ENCODE measurements at places on chromosomes 11 and 22.

- DNase-seq: no peak
Observed at GRCh38 chr11:121012091-121012490, 11.8 kb upstream of the TBCEL start.

DNA sequence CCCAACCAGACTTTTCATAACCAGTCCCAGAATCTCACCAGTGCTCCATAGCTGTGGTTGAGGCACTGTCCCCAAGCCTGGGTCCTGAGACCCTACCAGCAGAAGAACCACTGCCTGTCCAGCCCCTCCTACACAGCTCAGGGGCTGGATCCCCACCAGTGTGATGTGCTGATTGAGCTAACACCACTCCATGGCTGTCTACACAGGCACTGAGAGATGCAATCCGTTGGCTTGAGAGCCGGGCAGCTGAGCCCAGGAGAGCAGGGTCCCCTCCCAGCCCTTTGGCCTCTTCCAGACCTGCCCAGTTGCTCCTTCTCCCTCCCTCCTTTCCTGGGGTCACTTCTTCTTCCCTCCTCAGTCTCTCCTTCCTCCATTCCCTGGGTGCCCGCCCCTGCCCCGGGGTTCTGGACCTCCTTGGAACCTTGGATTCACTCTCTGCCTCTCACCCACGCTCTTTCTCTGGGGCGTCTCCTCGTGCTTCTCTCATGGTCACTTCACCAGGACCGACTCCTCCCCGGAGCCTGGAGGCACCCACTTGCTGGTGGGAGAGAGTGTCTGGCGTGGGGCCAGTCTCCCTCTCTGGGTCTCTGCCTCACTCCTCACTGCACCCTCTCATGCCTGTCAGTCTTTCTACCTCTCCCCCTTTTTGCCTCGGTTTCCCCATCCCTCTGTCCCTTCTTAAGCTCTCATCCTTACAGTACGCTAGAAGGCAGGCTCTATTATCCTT, 706 bp upstream of the SCYL1 start:
- no peak for DNase-seq

- DNase-seq: no peak
Observed at GRCh38 chr11:85721191-85721590, 35.2 kb upstream of the CCDC89 start.

DNA sequence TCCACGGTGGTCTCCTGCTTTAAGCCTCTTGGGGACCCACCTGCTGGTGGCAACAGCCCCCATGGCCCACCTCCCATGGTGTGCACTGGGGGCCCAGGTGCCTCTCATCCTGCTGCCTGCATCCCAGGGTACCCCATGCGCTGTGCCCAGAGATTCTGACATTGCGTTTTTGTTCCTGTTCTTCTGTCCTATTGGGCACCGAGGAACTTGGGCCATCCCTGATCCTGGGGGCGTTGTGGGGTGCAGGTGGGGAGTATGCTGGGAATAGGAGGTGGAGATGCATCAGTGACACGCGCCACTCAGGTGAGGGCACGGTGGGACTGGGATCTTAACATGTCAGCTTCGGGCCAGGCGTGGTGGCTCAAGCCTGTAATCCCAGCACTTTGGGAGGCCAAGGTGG, 12.4 kb upstream of the NAP1L4 start:
- no peak for DNase-seq

GRCh38 chr11:66068154-66068821, 1.8 kb upstream of the PACS1 start:
- DNase-seq: peak; percentile 58

- no peak for DNase-seq
Observed at GRCh38 chr22:20022231-20022977, 1.5 kb downstream of the TANGO2 start.

DNA sequence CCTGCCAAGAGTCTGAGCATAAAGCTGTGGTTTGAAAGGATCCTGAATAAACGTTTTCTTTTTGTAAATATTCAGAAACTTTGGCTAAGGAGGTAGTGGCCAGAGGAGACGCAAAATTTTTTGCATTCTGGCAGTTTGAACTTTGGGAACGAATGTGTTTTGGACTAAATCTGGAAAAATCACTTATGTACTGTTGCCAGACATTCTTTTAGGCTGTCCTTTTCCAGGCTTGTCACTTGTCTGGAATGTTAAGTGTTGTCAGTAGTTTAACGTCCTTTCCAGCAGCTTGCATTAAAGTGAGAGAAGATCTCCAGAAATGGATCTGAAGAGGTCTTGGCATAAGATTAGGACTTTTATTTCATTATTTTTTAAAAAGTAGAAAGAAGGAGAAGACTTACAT, 18.5 kb downstream of the SPECC1L start:
- no peak for DNase-seq

GRCh38 chr11:93116641-93117441, 81.0 kb downstream of the SLC36A4 start:
- DNase-seq: no peak

- no peak for DNase-seq
Observed at GRCh38 chr22:29080106-29080975, 7.5 kb downstream of the KREMEN1 start.

DNA sequence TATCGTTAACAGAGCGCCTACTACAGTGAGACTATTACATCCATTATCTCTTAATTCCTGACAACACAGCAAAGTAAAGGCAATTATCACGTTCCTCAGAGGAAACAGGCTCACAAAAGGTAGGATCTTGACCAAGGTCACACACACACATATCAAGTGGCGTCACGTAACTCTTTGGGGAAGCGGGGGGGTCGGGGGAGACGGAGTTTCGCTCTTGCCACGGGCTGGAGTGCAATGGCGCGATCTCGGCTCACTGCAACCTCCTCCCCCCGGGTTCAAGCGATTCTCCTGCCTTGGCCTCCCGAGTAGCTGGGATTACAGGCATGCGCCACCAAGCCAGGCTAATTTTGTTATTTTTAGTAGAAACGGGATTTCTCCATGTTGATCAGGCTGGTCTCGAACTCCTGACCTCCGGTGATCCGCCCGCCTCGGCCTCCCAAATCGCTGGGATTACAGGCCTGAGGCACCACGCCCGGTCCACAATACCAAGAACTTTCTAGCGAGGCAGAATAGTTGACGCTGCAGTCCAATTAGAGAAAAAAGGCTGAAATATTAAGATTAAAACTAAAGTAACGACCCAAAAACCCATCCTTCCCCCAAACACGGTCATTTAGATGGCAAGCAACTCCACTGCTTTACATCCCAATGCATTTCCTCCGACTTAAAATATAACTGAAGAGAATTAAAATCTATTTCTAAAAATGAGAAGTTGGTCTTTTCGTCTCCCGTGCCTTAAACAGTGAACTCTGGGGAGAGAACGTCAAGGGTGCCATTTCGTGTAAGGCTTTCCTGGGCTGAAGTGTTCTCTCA, 1.2 kb downstream of the DDX17 start:
- DNase-seq: peak; percentile 43

GRCh38 chr11:119340335-119341221, at the start of gene C1QTNF5:
Gene C1QTNF5, minus strand, starts transcription at chr11:119340883. Its CDS starts 486 bp downstream, at chr11:119340397.
- no peak for DNase-seq

DNA sequence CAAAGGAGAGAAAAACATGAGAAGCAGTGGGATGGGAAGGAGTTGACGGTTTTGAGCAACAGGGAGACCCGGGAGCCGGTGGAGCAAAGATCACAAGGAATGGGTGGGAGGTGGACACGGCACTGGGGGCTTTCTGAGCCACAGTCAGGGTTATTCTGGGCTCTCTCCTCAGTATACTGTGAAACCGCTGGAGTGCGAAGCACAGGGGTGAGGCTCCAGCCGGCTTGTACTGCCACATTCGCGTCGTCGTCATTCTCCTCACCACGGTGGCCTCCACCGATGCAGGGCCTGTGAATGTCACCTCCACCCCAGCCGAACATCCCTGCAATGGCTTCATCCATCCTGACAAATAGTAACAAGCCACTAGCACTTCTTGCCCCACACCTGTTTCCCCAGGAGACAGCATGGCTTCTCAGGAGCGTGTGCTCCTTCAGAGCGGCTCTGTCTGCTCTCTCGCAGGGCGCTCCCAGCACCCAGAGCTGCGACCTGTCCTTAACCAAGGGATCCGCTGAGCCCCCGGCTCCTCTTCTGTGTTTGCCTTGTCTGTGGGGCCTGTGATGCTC, 1165.3 kb downstream of the TBC1D22A start:
- DNase-seq: no peak

GRCh38 chr11:20259506-20259905, 99.2 kb upstream of the DBX1 start:
- DNase-seq: no peak

- no peak for DNase-seq
Observed at GRCh38 chr11:62545437-62546243, 966 bp downstream of the AHNAK start.

- no peak for DNase-seq
Observed at GRCh38 chr22:49340406-49340805, 487.3 kb downstream of the BRD1 start.

- no peak for DNase-seq
Observed at GRCh38 chr11:10443152-10443551, 11.9 kb upstream of the AMPD3 start.

DNA sequence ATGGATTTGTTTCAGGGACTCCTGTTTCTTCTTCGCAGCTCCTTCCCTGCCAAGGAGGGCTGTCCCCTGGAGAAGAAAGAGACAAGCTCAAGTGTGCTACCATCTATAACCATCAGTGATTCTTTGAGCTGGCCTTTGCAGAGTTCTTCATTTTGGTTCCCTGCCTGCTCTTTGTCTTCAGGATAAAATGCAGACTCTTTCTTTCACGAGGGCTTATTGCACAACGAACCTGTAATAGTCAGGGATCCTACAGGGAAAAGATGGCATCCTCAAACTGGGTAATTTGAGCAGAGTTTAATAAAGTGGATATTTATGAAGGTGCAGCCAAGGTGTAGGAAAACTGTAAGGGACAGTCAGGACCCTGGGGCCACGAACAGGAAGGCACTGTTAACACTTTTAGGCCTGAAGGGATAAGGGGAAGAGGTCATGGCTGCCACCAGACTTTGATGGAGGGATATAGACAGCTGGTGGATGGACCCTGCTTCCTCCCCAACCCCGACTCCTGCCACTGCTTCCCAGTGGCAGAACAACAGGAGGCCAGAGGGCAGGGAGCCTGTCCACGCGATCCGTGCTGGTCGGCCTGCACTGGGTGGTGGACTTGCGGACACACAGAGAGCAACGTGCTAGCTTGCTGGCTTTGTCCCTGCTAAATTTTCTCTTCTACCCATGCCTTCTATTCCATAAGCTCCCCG, 767.0 kb downstream of the NTM start:
- DNase-seq: no peak

DNA sequence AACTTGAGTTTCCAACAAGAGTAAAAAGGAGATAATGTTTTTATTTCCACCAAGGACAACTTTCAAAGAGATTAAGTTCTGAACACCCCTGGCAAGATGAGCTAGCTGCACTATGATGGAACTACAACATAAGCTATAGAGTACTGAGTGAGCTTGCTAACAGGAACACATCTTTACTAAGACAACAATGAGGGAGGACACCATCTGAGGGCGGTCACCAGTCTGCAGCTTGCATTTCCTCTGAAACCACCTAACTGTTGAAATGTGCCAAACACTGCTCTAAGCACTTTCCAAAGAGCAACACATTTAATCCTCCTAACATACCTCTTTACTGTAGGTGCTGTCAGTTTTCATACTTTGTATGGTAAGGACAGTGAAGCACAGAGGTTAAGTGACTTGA, 68.4 kb downstream of the TCF20 start:
- DNase-seq: no peak

DNA sequence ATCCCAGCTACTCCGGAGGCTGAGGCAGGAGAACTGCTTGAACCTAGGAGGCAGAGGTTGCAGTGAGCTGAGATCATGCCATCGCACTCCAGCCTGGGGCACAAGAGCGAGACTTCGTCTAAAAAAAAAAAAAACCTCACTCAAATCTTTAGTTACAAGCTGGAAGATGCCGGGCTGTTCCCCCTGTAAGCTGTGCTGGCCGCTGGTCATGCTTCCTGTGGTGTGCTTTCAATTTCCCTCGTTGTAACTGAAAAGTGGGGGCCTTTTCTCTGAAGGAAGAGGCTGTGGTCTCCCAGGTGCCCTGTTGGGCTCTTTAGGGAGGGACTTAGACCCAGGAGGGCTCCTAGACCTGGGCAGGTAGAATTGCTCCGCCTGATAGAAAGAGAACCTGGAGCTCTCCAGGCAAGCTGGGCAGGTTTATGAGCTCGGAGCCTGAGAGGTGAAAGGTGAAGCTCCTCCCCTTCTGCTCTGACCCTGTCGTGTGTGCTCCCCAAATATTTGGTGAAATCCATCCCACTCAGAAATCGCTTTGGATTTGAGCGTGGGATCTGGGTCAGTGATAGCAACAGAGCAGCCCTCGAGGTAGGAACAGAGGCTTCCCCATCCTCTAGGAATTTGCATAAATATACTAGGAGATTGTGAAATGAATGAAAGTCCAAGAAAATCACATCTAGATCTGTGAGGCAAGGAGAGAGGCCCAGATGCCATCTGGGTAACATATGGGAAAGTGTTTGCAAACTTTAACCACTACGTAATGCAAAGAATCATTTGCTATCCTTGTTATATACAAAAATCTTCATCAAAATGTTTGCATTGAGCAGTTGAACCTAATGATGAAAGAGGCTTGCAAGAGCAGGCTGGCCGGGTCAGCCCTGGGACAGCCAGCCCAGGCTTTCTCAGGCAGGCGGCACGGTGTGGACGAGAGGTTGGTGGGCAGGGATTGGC, 154.3 kb downstream of the FBXO7 start:
- no peak for DNase-seq

GRCh38 chr11:134578807-134579723, 167.0 kb upstream of the B3GAT1 start:
- DNase-seq: no peak

DNA sequence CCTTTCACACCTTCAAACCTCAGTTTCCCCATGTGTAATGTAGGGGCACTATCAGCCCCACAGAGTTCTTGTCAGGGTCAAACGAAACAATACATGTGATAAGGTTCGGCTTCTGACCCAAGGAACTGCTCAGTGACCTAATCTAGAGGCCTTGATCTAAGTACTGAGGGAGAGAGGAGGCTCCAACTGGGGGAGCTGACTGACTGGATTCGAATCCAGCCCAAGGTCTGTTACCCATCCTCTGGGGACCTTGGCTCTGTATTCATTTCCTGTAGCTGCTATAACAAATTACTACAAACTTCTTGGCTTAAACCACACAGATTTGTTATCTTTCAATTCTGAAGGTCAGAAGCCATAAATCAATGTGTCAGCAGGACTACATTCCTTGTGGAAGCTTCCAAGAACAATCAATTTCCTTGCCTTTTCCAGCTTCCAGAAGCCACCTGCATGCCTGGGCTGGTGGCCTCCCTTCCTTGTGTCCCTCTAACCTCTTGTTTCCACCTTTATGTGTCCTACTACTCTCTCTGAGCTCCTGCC, 10.7 kb upstream of the ANAPC15 start:
- DNase-seq: no peak

GRCh38 chr11:70312401-70313357, 42.2 kb downstream of the PPFIA1 start:
- DNase-seq: no peak

- no peak for DNase-seq
Observed at GRCh38 chr22:21661991-21662390, 3.8 kb upstream of the PPIL2 start.

- no peak for DNase-seq
Observed at GRCh38 chr22:36048911-36049677, 20.5 kb upstream of the RBFOX2 start.

DNA sequence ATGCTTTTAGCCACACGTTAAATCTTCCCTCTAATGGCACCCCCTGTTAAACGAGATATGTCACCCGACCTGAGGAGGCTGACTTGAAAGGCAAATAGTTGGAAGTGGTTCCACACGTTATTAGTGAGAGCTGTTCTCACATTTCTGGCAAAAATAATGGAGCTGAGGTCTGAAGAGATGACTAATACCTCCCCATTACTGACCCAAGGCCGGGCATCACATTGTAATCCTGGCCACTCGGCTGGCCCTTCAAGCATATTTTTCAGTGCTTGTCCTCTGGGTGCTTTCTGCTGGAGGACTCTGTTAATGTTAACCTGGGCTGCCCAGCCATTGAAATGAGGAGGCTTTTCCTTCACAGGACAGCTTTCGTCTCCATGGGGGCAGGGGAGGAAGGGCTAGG, 260.0 kb upstream of the CADM1 start:
- DNase-seq: no peak

Measured in stimulated activated CD8-positive, alpha-beta memory T cell treated with anti-CD3 and anti-CD28 coated beads, Interleukin-2, amount 100 ng/mL, for 48 hours (primary cell).